ENCODE measurements at places on chromosomes 6 and 20.
A peak's percentile ranks its signal among the peaks of the same experiment; 100 is the strongest.

DNA sequence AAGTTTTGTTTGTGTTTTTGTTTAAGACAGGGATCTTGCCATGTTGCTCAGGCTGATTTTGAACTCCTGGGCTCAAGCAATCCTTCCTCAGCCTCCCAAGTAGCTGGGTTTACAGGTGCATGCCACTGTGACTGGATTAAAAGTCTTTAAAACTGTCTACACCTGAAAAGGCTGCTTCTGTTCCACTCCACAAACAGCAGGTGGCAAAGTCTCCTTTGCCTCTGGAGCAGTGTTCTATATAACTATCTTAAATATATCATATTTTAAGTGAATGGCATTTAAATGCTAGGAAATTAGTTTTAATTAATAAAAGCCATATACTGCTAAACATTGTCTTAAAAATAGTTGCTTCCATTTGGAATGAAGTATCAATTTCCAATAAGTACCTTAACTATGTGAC, 89.2 kb upstream of the BCLAF1 start:
- DNase-seq: no peak

DNA sequence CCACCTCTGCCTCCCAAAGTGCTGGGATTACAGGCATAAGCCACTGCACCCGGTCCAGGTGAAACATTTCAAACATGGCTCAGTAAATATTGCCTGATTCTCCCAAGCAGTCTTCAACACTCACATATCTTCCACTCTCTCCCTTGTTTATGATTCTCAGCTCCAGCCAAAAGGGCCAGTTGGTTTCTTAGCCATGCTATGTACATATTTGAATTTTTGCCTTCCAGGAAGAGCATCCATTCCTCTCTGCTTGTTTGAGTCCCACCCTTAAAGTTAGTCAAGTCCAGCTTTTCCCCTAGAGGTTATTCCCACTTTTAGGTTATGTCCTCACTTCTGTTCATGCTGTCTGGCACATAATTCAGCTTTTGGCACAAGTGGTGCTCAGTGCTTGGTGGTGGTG, 5.9 kb downstream of the KIFC1 start:
- no peak for DNase-seq

GRCh38 chr20:3165473-3166337, 6.0 kb upstream of the FASTKD5 start:
- DNase-seq: no peak

DNA sequence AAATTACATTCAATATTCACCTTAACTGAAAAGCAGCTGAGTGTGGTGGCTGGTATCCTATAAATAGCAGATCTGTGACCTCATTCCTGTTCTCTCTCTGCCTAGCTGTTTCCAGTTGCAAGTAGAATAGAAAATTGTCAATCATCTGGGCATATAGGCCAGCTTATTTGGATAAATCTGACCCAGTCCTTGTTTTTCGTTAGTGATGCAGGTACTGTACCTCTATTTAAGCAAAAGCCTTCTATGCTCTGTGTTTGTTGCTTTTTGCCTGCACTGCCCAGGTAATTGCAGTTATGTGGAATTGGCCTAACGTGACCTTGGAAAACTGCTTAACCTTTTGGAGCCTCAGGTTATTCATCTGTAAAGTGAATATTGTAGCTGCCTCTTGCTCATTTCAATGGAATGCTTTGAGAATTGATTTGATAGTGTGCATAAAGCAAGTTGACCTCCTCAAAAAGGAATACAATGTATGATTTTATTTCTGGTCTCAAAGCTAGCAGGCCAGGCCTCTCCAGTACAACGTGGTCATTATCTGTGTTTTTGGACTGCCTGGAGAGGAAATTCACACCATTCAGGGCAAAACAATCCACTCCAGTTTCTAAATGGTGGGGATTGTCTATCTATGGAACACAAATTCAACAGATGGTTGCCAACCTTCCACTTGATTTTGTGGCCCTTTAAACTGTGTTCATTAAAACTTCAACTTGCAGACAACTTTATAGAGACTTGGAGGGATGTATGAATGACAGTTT, 508.7 kb upstream of the CITED2 start:
- no peak for DNase-seq

- no peak for DNase-seq
Measured at GRCh38 chr6:42674780-42675179, 47.6 kb downstream of the PRPH2 start.

DNA sequence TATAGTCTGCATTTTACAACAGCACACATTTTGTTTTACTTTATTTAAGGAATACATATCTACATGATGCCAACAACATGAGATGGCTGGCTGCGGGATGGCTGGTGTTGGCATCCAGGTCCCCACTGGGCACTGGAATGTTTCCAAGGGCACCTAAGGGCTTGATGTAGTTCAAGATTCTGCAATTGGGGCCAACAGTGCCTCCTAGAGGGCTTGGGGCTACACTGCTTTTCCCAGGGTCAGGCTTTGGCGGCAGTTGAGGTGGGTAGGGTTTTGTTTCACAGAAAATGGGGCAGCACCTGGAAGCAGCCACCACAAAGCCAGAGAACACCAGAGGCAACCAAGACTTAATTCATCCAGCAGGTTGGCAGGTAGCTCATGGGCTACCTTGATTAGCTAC, 202.2 kb upstream of the PRND start:
- no peak for DNase-seq

DNA sequence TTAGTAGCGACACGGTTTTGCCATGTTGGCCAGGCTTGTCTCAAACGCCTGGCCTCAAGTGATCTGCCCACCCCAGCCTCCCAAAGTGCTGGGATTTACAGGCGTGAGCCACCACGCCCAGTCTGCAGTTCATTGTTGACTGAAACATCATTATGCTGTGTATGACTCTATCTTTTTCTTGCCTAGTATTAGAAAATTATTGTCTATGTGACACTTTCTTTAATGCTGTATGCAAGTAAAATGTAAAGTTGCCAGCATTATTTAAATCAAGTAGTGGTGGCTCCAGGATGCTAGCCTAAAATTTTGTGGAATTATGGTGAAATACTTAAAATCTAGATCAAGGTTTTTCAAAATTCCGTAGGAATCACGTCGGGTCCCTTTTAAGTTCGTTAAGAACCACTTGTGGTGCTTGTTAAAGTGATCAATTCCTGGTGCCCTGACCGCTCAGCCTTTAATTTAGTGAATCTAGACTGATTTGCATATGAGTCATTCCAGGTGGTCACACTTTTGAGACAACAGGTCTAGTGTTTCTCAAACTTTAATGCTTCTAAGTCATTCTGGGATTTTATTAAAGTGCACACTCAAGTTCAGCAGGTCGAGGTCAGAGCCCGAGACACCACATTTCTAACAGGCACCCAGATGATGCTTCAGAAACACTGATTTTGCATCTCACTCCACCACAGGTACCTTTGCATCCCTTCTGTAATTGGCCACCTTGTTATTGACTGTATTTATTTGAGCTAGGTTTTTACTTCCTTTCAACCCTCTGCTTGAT, 132.6 kb upstream of the MTHFD1L start:
- no peak for DNase-seq

DNA sequence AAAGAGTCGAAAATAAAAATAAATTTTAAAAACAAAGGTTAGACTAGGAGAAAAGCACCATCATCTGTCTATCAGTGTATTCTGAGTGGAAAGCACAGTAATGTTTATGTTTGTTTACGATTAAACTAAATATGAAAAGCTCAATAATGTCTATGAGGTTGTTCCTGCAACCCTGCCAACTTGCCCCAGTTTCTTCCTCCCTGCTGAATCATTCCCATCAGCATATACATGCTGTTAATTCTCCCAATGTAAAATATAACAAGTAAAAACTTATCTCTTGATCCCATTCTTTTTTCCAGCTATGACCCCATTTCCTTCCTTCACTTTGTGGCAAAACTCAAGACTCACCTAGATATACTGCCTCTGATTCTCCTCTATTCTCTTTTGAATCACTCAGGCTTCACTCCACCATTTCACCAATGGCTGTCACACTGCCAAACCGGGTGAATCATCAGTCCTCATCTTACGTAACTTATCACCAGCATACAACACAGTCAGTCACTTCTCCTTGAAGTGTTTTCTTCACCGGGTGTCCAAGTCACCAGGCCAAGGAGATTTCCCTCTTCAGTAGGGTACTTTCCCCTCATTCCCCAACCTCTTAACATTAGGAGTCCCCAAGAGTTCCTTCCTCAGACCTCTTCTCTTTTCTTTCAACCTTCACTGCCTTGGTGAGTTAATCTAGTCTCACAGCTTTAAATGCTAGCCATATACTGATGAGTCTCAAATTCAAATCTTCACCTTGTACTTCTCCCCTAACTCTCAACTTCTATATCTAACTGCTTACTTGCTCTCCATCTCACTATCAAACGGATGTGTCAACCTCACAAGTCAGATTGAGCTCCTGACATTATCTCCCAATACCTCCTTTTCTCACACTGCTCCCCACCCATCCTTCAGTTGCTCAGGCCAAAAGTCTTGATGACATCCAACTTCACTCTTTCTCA, 6.2 kb downstream of the TMEM242 start:
- peak; percentile 88 for DNase-seq

DNA sequence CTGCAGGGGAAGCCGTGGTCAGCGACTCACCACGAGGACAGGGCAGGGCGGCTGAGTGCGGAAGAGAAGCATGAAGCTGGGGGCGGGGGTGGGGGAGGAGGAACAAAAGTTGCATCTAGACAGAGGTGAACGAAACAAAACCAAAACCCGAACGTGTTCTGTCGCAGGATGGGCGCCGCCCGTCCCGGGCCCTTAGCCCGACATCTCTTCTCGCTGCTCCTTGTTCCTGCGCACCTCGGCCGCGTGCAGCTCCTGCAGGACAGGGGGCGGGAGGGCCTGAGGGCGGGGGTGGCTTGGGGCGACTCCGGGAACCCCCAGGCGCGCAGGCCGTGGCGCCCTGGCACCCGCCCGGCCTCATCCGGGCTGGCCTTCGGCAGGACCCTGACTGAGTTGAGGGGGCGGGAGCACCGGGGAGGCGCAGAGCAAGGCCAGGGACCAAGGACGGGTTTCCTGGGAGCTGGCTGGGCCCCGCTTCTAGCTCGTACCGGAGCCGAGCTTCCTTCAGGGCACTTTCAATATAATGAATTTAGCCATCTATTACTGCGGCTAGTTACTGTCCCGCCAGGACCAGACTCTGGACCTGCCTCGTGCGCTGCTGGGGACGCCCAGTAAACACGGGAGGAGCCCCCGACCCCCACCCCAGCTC, 12.0 kb downstream of the STMN3 start:
- no peak for DNase-seq

- DNase-seq: no peak
Measured at GRCh38 chr20:31474097-31474436, 860 bp downstream of the DEFB124 start.

DNA sequence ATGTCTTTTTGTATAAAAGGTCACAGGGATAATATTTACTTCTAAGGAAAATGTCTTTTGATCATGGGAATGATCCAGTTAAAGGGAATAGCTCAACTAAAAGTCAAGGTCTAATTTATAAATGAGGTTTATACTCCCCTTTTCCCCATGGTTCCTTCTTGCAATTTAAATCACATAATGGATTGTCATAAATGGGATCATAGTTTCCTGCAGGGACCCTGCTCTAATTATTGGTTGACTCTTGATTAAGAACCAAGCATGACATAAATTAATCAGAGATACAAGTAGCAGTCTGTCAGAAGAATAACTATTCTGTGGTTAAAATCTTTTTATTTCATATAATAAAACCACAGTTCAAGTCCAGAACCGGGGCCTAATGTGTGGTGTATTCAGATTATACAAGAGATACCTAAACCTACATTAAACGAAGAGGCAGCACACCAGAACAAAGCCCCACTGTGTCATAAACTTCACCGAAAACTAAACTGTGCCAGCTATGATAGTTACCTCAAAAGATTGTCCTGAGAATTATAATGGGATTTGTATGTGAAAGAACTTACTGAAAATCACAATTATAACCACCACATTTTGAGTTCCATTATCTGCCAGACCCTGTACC, 43.0 kb upstream of the CD83 start:
- no peak for DNase-seq

GRCh38 chr6:129188795-129189194, 305.9 kb downstream of the LAMA2 start:
- DNase-seq: no peak

- DNase-seq: peak; percentile 30
Measured at GRCh38 chr6:40999569-40999968, 39.5 kb downstream of the UNC5CL start.

GRCh38 chr6:118719351-118720124, 68.1 kb upstream of the CEP85L start:
- no peak for DNase-seq

DNA sequence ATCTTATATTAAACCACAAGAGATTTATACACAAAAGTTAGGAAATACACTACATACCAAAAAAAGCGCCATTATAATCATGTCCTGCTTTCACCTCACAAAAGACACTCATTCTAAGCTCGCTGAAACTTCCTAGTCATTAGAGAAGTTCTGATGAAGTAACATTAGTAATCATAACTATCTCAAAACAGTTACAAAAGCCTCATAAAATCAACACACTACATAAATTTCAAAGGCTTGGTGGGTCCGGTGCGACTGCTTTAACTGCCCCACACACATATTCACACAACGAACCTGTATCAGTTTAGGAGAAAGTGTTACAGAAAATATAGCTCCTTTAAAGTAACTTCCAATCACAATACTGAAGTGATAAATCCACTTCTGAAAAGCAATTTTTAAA, 1.9 kb downstream of the PHIP start:
- DNase-seq: no peak

GRCh38 chr6:137157601-137158000, 15.8 kb downstream of the IL22RA2 start:
- no peak for DNase-seq

DNA sequence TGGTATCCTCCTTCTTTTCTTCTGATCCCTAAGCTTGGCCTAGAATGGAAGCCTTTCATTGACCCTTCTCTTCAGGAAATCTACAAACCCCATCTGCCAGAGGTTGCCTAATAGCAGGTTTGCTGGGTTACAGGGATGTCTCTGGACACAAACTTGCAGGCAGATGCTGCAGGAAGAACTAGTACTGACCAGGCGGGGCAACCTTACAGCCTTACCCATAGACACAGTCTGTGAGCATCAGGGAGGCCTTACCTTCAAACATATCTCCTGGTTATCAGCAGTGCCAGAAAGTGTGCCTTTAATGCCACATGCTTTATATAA, 2.6 kb downstream of the SCUBE3 start:
- DNase-seq: no peak

DNA sequence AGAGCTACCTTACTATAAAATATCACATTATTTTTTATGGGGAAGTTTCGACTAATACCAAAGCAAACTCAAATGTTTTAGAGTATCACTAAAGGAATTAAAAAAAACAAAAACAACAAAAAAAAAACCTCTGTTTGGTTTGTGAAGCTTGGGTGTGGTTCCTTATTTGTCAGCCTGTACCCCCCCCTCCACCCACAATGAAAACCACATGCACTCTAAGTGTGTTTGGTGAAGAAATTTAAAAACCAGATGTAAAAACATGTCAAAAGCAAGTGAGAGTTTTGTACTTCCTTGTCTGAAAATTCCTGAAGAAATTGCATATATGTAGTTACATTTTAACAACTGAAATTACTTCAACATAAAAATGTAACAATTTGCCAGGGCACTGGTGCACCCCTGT, 3.1 kb downstream of the STK38 start:
- peak; percentile 35 for DNase-seq

DNA sequence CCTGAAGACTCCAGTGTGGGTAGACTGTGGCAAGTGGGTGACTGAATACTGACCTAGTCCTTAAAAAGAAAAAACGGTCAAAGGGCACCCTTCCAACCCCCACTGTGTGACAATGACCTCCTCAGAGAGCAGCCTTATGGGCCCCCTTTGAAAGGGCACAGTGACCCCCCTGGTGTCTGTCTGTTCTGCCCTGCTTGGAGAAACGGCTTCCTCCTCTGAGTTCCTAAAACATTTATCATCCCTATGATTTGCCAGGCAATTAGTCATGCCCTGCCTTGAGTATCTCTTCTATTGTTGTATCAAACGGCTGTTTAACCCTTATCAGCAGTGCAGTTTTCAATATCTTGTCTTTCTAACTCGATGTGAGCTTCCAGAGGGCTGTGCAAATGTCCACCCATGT, 21.0 kb upstream of the STX16 start:
- no peak for DNase-seq

Data from stromal cell of bone marrow (primary cell).